Brain pericyte (primary cell): ENCODE measurements at places on chromosomes 1 and 21.

GRCh38 chr1:44611419-44611818, 62.9 kb downstream of the TMEM53 start:
- no peak for DNase-seq

- no peak for DNase-seq
These were observed 72.2 kb upstream of the CDC42BPA start for GRCh38 chr1:227390525-227390924.

DNA sequence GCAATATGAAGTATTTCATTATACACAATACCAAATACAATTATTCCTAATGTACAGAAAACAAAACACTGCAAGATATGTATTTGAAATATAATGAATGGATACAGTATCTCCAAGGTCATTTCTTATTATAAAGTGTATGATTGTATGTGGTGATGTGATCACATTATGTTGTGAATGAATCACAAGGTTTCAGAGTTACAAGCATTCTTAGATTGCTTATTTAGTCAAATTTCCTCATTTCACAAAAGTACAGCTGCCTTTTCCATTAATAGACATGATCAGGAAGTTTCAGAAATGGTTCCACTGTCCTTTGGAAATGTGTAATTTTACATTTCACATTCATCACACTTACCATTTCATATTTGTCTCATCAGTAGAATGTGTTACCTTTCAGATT, 28.3 kb upstream of the NEK7 start:
- no peak for DNase-seq

DNA sequence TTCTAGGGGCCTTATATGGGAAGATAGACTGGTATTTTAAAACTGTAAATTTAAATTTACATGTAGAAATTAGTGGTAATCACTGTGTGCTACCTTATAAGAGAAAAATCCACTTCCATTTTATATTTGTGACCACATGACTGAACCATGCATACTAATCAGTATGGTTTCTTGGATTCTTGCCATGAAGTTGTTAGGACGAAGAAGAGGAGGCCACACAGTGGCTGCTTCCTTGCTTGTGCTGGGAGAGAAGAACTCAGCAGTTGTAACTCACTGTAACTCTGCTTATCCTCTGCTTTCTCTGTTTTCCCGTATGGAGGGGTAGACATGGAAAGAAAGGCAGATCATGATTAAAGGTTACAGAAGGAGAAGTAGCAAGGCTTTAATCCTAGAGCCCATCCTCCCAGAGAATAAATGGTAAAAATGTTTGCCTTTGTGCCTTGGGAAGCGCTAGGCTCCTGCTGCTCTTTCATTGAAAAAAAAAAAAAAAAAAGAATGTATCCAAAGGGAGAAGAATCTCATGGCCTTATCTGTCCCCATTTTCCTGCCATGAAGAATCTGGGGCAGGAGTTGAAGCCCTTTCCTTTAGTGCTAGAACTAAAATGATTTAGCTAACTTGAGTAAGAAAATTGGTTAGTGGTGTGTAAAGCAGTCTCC, 32.4 kb downstream of the KCTD3 start:
- no peak for DNase-seq

- no peak for DNase-seq
These were observed 48.2 kb downstream of the RHOU start for GRCh38 chr1:228783418-228784040.

DNA sequence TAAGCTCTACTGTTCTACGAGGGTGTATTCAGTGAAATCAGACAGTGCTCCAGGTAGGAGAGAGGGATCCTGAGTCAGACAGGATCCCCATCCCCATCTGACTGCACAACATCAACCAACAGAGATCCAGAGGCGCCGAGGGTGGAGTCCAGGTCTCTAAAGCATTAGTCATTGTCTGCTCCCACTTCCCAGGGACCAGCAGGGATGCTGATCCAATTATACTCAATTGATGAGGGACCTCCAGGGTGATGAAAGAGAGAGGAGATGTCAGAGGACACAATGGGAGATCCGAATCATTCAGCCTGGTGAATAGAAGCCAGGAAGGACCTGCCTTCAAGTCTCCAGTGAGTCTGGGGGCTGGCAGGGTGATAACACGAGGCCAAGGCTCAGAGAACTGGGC, 39.5 kb upstream of the STMN1 start:
- no peak for DNase-seq

DNA sequence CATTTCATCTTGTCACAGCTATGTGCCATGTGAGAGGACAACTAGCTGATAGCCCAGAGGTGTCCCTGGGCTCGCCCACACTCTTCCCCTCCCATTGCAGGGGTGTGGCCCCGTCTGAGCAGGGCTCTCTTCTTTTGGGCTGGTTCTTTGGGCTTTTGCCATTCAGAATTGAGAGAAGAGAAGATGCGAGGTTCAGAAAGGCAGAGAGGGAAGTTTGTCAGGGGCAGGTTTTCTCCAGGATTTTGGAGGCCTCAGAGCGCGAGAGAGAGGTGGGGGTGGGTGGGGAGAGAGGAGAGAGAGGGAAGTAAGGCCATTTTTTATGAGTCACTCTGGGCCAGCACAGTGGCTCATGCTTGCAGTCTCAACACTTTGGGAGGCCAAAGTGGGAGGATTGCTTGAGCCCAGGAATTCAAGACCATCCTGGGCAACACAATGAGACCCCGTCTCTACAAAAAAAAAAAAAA, 5.2 kb downstream of the IFI6 start:
- DNase-seq = no peak

DNA sequence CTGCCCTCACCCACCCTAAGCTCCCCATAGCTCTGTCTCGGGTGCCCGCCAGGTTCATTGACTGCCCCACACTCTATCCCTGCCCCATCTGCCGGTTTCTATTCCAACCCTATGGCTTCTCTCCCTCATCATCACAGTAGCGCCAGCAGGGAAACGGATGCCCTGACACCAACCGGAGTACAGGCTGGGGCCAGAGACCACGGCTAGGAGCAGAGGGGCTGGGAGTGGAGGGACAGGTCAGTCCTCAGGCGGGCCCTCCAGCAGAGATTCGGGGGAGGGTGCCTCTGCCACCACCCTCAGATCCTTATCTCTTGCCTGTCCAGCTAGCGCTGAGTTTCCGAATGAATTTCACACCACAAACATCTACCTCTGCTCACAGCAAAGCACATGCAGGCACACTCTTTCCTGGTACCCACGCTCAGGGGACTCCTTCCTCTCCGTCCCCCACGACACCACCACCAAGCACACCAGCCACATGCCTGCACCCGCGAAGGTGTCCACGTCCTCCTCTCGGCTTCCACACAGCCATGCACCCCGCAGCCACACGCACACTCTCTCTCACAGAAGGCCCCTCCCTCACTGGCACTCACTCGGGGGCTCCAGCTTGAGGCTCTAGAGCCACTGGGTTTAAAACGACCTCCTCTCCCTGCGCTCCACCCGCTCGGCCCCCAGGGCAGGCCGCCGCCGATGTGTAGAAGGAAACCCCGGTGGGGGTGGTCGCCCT, 7.2 kb downstream of the TAL1 start:
- DNase-seq = no peak

GRCh38 chr1:2103901-2104590, 53.8 kb downstream of the PRKCZ start:
- DNase-seq = no peak

DNA sequence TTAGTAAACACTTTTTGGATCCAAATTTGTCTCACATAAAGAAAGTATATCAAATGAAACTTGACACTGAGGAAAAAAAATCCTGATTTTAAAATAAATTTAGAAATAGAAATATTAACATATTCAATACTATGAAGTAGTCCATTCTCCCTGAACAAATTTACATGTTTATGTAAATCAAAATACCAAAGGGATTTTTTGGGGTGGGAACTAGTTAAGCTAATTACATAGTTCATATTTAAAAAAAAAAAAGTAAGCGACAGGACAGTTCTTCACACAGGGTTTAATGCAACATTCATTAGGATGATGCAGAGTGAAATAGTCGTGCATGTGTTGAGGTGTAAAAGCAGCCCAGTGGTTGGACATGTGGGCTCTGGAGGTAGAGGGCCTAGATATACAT, 433.5 kb upstream of the B3GALT2 start:
- DNase-seq = no peak

- DNase-seq = no peak
These were observed 448.6 kb downstream of the CAMTA1 start for GRCh38 chr1:7233646-7234470.

DNA sequence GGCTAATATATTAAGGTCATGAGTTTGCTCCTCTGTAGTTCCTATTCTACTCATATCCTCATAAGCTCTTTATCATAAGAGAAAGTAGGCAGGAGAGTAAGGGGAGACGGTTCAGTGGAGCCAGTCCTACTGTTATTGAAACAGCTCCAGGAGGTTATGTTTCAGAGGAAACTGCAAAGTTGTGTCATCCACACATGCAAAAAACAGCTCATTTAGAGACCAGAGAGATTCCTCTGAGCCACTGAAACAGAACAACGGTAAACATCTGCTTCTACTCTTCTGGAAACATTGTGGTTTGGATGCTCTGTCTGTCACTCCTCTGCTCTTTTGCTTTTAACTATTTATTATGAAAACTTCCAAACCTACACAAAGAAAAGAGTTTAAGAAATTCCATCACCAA, 66.3 kb upstream of the PPP2R5A start:
- peak; percentile 45 for DNase-seq

- DNase-seq = no peak
These were observed 6.3 kb upstream of the CHI3L2 start for GRCh38 chr1:111221276-111221632.

DNA sequence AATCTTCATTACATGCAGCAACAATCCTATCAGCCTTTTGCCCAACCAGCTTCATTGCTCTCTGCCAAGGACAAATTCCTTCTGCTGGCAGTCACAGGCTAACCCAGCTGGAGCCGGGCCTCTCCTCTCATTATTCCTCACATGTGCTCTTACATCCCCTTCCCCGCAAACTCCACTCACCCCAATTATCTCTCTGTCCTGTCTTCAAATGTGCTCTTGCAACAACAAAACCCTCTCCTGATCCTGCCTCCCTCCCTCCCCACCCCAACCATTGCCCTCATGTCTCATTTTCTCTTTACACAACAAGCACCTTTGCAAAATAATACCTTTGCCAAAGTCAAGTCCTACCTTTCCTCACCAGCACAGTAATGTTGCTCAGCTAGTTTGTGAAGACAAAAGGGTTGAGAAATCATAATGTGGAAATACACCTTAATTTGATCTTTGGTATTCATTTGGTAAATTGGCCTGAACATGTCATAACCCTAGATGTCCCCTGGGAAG, 36.0 kb upstream of the DHCR24 start:
- DNase-seq = no peak

DNA sequence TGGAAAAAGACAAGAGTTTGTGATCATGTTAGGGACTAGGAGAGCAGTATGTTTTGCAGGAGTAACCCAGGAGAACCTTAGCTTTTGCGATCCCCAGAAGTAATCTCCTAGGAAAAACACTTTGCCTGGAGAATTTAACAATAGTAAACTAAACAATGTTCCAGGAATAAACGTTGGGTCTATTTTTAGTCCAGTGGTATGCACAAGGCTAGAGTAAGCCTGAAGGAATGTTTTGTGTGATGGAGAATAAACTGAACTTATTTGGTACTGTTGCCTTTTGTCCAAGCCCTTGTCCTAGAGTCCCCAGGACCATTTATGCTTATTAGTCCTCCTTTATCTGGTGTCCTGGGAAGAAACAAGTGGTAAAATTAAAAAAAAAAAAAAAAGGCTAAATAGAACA, 28.7 kb upstream of the RGS5 start:
- DNase-seq = no peak

DNA sequence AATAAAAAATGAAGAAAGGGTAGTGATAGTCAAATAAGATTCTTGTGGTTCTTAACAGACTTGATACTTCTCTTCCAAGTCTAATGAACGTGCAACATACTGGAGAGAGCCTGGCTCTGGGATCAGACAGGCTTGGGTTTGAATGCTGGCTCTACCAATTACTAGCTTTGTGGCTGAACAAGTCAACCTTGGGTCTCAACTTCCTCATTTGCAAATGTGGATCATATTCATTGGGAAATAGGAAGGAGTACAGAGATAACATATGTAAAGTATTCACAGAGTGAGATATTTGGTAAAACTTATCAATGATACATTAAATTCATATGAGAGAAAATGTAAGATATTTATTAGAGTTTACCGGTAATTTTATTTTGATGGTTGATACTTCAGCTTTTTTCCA, 2.0 kb downstream of the EDEM3 start:
- no peak for DNase-seq

DNA sequence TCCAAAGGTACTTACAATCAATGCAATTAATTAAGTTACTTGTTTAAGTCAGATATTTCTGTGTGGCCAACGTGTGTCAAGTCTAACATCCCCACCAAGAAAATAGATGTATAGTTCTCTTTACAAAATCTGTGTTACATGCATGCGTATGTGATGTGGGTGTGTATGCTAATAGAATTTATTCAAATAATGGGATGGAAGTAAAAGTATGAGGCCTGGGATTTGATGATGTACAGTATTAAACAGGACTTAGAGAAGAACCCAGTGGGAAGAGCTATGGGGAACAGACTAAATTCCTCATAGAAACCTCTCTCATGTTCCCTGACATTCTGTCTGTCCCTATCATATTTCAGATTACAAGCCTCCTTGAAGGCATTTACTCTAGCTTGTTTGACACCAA, 72.5 kb downstream of the IFI44 start:
- DNase-seq = no peak

DNA sequence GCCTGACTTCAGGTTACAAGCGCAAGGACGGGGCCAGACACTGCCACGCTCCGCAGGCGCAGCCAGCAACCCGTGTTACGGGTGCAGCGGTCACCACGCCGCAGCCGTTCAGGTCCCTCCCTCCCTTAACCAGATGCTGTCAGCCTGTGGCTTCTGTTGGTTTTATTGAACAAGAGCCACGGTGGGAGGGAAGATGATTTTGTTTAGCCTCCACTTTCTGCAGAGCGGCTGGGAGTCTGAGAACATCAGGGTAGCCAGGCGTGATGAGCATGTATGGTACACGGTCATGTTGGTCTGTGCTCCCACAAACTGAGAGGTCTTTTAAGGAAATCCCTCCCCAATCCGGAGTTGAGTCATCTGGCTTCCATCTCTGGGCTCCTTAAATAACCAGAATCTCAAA, 18.5 kb upstream of the ADARB1 start:
- DNase-seq = no peak
